ENCODE measurements at places on chromosomes 12 and 14.

DNA sequence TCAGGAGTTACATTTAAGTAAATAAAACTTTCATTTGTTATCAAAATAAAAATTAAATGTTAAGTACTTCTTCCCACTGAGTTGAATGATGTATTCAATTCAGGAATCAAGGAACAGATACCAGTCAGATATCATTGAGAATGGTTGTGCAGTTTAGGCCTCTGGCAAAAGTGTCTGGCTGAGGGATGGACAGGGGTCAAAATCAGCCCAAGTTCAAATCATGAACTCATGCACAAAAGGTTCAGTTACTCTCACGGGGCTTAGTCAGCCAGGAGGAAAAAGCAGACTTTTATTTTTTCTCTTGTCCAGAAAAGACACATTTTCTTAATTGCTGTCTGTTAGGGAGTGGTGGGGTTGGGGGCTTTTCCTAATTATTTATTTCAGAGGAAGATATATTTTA, 166.3 kb downstream of the RASSF9 start:
- no peak for DNase-seq

DNA sequence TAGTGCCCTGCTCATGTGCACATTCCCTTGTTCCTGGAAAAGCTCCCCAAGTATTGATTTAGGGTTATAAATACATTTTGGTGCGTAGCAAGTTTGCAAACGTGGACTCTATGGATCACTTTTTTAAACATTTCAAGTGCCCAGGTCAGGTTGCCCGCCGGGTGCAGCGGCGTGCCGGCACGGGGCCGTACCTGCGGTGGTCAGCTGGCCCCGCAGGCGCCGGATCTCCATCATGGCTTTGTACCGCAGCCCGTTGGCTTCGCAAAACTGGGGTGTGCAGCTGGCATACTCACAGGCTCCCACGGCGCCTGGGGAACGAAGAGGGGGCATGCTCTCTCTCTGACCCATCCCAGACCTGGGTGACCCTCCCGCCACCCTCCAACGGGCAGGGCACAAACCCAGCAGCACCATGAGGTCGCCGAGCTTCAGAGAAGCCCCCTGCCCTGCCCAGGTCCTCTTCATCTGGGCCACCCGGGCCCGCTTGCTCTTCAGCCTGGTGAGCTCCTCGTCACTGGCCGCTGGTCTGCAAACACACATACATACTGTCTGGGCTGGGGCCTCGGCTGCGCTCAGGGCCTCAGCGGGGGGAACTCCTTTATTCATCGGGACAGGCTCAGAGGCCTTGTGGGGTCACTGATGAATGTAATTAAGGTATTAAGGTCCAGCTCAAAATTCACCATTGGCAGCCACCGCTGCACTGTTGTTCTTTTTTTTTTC, 35.1 kb downstream of the DHX37 start:
- DNase-seq = no peak

DNA sequence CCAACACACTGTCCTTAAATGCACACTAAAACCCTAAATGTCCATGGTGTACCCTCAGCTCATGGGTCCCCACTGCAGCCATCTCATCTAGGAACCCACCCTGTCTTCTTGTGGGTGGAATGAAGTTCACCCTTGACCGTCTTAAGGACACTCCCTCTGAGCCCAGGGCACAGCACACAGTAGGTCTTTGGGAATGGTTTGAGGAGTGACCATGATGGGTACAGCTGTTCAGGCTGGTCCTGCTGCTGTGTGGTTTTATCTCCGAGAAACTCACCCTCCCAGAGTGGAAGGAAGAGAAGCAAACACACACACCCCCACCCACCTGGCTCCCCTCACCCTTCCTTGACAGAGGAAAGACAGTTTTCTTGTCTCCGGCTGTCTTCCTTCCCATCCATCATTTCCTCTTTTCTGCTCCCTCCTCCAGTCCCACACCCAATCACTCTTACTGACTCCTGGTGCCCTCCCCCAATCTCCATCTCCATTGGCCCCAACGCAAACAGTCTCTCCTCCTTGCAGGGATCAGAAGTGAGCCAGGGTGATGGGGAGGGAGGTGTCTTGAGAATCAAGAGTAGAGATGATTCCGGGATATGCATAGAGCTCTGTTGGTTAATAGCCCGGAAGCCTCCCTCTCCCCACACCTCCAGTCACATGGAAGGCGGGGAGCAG, 105.9 kb upstream of the LHX5 start:
- no peak for DNase-seq

GRCh38 chr14:74140374-74140850, 55.7 kb downstream of the LIN52 start:
- DNase-seq = peak; percentile 18
